ENCODE measurements at places on chromosomes 2 and 18.

DNA sequence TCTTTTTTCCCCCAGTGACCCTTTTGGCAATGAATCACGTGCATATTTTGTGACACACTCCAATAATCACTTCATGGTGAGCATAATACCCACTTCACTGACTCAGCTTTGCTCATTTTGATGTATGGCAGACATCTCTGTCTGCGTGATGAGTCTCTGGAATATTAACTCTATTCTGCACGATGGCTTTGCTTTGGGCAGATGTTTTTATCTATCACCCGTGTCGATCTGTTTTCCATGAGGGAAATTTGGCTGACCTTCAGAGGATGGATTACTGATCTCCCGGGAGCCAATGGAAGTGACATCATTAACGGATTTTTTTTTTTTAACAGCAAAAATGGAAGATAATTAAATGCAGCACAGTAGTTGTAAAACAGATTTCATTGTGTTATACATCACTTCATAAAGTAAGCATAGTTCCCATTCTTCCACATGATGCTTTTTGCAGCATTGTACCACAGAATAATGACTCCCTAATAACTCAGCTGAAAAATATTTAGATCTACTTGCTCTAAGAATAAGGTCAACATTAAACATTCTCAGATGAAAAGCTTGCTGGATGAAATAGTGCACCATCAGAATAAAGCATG, 29.8 kb downstream of the CDC42EP3 start:
- no peak for DNase-seq

DNA sequence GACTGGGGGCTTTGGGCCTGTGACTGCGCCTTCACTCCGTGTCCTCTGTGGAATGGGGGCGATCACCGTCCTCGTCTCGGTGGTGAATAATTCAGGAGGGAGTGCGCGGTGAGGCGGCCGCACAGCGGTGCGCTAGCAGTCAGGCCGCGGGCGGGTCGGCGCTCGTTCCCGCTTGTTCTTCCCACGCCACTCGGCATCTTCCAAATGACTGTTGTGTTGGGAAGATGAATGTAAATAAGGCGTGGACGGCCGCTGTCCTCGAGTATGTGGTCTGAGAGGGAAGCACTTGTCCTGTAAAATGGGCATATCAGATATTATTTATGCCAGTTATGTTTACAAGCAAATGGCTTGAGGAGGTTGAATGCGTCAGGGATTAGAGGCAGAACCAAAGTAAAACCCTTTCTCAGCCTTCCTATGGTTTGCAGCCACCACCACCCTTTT, 608 bp upstream of the VPS4B start:
- no peak for DNase-seq

- no peak for DNase-seq
Observed at GRCh38 chr2:134628453-134628852, 90.3 kb downstream of the TMEM163 start.

GRCh38 chr2:173751245-173751975, 213.8 kb downstream of the SP3 start:
- DNase-seq, result no peak

DNA sequence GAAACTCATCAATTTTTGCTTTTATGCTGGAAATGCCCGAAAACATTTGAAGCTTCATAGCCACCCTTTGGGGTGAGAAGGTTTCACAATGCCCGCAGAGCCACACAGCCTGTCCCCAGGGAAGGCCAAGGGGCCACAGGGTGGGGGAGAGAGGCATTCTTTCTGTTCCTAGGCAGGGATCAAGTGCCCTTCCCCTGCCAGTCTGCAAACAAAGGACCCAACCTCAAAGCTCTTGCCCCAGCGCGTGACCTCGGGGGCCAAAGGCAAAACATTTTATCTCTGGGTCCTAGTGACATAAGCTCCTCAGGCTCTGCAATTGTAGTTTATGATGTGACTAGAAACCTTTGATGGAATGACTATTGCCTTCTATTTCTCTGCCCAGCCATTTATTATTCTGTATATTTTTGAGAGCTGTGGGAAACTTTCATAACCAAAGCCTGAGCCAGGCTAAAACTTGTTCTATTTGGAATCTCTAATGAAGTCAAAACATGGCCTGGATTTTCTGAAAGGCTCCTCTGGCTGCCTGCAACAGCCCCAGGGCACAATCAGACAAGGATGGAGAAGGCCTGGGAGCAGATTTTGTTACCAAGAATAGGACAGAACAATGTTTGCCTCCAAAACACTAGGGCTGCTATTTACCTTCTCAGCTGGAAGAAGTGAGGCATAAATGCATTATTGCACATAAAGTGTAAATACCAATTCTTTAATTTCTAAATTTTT, 137.2 kb upstream of the KCTD1 start:
- DNase-seq, result no peak

DNA sequence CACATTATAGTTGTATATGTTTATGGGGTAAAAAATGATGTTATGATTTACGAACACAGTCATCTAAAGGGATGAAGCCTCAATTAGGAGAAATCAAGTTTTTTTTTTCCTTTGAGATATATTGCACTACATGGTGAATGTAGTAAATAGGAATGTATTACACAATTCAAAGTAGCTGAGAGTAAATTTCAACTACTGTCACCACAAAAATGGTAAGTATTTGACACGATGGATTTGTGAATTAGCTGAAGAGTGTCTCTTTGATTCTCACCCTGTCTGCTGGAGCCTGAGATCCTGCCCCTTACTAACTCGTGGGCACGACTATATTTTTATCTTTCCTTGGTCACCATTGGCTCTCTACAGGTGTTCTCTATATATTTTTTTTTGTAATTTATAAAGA, 540.4 kb upstream of the DSEL start:
- DNase-seq, result no peak

DNA sequence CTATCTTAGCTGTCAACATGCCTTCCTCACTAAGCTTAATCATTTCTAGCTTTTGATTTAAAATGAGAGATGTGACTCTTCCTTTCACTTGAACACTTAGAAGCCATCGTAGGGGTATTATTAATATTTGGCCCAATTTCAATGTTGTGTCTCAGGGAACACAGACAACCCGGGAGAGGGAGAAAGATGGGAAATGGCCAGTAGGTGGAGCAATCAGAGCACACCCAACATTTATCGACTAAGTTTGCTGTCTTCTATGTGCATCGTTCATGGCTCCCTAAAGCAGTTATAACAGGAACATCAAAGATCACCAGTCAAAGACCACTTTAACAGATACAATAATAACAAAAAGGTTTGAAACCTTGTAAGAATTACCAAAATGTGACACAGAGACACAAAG, 110.2 kb downstream of the OLA1 start:
- no peak for DNase-seq

- no peak for DNase-seq
Observed at GRCh38 chr18:48927286-48928080, 23.3 kb downstream of the SMAD7 start.

GRCh38 chr2:123609077-123609476, 416.0 kb upstream of the CNTNAP5 start:
- no peak for DNase-seq

- DNase-seq, result no peak
Observed at GRCh38 chr2:47777277-47777937, 5.5 kb upstream of the MSH6 start.

- DNase-seq, result no peak
Observed at GRCh38 chr2:194696690-194697089, 960.3 kb upstream of the SLC39A10 start.

- no peak for DNase-seq
Observed at GRCh38 chr2:199926806-199927205, 15.7 kb downstream of the C2orf69 start.

GRCh38 chr2:233085037-233085838, 25.1 kb downstream of the INPP5D start:
- no peak for DNase-seq

DNA sequence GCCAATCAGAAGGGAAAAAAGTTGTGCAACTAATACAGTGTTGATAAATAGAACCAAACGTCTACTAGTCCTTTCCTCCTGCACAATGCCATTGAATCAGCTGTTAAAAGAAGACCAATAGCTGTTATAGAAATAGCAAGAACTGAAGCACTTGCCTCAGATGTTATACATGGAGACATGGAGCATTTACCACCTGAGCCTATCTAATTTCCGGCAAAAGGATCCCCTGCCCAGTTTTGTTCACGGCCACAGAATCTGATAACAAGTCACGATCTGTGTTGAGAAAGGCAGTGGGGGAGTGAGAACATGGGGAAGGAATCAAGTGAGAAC, 285.4 kb downstream of the ZEB2 start:
- DNase-seq, result no peak

DNA sequence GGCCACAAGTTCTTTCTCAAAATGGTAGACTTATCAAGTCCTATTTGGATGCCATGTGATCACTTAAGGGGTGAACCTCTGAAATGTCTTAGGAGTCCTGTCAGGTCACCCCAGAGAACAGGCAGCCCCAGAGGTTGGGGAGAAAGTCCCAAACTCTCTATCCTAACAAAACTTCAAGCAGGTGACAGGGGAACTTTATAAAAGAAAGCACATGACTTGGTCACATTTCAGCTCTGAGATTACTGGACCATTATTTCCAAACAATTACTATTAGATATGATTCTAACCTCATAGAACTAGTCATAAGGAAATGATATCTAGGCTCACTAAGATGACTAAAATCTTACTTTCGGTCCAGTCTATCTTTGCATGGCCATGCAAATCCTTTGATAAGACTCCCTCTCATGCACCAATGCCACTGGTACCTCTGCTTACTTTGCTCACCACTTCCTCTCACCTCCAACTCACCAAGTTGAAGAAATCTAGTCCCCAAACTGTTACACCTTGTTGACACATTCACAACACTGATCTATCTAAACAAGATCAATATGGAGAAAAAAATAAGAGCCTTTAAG, 107.0 kb downstream of the GALNT14 start:
- DNase-seq, result no peak

Measured in activated naive CD8-positive, alpha-beta T cell treated with anti-CD3 and anti-CD28 coated beads for 36 hours (primary cell).